Effector CD4-positive, alpha-beta T cell (primary cell): ENCODE measurements at places on chromosomes 1 and 21.

DNA sequence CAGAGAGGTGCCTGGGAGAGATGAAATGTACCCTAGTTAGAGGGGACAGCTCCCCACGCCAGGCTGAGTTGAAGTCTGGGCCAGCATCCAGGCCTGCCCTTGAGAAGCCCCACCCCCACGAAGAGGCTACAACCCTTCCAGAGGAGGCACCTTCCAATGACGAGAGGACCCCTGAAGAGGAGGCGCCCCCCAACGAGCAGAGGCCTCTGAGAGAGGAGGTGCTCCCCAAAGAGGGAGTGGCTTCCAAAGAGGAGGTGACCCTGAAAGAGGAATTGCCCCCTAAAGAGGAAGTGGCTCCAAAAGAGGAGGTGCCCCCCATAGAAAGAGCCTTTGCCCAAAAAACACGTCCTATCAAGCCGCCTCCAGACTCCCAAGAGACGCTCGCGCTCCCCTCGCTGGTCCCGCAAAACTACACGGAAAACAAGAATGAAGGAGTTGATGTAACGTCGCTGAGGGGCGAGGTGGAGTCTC is 3.1 kb downstream of the EVA1B start:
- DNase-seq: no peak

- DNase-seq: no peak
Measured at GRCh38 chr1:9538669-9539164, 548 bp upstream of the SLC25A33 start.

DNA sequence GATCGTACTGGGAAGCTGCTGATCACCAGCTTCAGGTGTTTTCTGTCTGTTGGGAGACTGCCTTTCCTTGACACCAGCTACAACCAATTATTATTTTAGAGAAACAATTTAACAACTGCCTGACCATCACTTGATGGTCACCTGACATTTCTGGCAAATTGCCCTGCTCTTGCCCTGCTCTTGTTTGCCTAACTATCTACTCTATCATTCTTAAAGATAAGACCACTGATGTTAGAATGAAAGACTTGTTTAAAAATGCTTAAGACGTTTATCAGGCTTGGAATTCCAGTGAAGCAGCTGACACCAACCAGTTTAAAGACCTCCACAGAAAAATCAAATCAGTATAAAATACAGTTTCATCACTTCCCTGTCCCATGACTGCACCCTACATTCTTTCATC is 423.3 kb upstream of the CAMK1G start:
- DNase-seq: no peak

DNA sequence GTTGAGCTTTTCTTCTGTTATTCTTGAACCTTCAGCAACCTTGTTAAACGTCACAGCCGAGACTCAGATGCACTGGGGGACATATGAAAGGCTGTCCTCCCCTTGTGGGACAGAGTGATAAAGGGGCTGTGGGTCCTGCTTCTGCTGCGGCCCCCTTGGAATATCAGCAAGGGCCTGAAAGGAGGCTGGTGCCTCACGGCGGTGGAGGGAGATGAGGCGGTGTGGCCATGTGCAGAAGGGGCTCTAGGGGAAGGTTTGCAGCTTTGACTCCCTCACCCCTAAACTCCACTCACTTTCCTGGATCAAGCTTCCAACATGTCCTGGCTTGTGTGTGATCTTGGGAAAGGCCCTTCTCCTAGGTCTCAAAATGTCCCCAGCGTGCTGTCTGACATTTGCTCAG is 270.7 kb upstream of the CSF3R start:
- no peak for DNase-seq

- no peak for DNase-seq
Measured at GRCh38 chr1:222921945-222922344, 107.1 kb downstream of the DISP1 start.

DNA sequence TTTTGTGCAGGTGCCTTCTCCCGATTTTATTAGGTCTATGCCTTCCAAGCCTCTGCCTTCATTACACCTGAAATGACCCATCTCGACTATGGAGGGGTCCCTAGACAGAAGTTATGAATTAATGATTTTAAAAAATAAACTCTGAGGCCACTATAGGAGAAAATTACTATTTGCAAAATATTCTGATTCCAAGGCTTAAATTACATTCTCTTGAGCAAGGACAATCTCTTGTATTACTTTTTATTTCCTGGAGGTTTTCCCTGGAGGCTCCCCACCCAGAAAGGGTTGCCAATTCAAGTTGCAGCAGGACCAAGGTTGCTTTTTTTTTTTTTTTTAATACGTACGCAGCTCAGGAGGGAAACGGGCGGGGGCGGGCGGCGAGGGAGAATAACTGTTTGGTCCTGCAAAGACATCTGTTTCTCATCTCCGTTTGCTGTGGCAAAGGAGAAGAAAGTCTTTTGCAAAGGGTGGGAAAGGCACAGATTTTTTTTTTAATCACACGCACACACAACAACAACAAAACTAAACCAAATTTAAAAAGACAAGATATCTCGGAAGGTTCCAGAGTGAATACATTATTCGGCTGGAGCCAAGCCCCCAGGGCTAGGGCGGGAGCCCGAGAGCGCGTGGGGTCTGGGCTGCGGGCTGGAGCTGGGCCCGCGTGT is 618 bp upstream of the SERTAD4 start:
- DNase-seq: no peak

- no peak for DNase-seq
Measured at GRCh38 chr1:240242601-240243144, 151.0 kb downstream of the FMN2 start.

DNA sequence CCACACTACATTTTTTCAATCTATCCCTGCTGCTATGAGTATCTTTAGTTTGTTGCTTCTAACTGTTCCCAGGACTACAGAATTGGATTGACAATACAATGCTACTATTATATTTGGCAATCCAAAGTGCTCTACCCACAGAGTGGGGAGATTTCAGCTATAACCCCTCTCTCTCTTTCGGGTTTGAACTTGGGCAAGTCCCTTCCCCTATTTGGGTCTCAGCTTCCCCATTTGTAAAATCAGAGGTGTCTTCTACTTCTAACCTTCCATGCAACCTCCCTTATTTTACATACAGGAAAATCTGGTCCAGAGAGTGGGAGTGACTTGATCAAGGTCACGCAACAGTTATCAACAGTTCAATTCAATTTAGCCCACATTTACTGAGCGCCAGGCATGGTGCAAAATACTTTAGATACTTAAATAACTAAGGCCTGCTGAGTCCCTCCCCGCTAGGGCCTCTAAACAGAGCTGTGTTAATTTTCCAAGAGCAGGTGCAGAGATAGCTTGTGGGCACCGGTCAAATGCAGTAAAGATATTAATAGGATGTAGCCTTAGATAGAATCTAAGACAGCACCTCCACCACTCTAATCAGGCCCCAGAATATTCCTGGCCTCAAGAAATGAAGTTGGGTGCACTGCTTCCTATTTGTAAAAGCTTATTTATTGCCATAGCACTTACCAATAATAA is 9.4 kb upstream of the GPX7 start:
- no peak for DNase-seq

DNA sequence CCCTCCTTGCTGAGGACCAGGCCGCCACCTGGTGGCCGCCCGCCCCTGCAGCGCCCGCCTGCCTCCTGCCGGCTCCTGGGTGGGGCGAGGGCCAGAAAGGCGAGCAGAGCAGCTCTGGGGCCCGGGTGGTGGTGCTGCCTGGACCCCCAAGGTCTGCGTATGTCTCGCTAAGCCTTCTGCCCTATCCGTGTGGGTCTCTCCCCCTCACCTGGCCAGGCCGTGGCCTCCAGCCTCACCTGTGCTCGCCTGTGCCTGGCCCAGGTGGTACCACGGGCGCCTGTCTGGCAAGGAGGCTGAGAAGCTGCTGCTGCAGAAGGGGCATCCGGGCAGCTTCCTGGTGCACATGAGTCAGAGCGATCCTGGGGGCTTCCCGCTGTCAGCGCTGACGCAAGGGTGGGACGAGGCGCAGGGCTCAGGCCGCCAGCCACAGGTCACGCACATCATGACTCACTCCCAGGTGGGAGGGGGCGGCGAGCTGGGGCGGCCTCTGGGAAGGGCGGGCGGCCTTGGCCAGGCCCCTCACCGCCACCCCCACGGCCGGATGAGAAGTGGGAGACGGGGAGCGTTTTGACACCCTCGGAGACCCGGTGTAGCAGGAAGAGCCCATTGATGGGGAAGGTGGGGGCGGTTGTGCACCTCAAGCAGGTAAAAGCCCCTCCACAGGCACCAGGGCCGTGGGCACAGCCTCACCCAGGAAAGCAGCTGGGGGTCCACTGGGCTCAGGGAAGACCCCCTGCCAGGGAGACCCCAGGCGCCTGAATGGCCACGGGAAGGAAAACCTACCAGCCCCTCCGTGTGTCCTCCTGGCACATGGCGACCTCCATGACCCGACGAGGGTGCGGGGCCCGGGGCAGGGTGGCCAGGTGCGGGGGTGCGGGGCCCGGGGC is 9.9 kb downstream of the RNF223 start:
- peak; percentile 77 for DNase-seq

- no peak for DNase-seq
Measured at GRCh38 chr1:67213948-67214347, 47.7 kb downstream of the IL23R start.

DNA sequence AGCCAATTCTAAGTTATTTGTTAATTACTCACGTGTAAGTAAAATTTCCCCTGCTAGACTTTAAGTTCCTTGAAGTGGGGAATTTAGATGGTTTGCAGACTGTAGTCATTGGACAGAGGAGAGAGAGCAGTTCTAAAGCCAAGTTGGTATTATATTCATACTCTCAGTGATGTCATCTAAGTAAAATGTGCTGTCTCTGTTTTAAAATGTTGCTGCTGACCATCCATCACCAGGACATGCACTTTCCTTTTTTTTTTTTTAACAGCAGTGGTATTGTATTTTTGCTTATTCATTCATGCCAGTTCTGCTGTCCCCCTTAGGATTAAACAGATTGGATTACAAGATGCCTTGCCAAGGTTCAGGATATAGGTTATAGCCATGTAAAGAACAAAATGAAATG is 2.3 kb downstream of the TTLL7 start:
- no peak for DNase-seq

- DNase-seq: no peak
Measured at GRCh38 chr21:42387164-42387563, 8.7 kb downstream of the TMPRSS3 start.

GRCh38 chr1:66436378-66437135 is 97.4 kb upstream of the SGIP1 start:
- DNase-seq: peak; percentile 7

DNA sequence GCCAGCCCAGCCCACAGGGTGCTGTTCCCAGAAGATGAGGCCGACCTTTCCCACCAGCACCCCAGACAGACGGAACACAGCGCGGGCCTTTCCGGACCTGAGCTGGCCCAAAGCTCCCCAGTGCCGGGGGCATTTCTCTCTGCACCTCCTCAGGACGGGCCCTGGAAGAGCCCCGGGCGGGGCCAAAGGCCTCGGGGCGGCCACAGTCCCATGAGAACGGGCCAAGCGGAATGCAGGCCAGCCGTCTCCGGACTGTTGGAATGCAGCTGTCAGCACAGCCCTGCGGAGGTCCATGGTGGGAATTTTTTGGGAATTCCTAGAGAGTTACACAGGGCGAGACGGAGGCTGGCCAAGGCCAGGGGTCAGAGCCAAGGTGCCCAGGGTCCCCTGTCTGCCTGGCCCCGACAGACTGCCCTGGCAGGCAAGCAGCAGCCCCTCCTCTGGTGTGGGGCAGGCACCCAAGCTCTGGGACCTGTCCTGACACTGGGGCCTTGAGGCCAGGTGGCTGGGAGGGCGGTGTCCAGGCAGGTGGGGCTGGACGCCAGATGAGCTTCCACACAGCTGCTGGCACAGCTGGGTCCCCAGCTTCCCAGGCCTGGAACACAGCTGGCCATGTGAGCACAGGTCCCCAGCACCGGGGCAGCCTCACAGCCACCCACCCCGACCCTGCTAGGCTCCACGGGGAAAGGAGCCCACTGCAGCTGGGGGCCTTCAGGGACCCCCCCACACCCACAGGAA is 63.0 kb downstream of the MEGF6 start:
- no peak for DNase-seq

DNA sequence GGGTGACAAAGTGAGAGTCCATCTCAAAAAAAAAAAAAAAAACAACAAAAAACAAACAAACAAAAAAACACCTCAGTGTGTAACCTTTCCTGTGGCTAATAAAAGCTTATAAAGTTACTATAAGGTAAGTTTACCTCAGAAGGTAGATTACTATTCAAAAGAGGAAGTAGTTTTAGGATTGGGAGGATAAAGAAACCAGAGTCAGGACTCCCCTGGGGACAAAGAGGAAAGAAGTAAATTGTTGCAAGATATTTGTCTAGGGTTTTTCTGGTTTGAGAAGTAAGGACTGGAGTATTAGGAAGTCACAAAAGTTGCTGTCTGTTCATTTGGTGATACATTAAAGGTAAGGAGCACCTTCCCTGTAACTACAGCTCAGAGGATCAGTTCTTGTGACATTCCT is 23.8 kb upstream of the CENPF start:
- DNase-seq: no peak

GRCh38 chr1:183233113-183233512 is 47.0 kb downstream of the LAMC2 start:
- no peak for DNase-seq

DNA sequence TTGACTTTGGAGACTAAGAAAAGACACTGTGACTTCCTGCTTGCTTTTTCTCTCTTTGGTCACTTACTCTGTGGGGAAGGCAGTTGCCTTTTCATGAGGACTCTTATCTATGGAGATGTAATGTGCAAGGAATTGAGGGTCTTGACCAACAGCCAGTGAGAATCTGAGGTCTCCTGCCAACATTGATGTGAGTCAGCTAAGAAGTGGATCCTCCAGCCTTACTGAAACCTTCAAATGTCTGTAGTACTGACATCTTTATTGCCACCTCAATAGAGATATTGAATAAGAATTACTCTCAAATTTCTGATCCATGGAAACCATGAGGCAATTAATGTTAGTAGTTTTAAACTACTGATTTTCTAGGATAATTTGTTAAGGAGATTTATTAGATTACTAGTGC is 598.4 kb downstream of the ADGRL2 start:
- no peak for DNase-seq

- no peak for DNase-seq
Measured at GRCh38 chr1:34398241-34398915, 221.7 kb downstream of the C1orf94 start.

DNA sequence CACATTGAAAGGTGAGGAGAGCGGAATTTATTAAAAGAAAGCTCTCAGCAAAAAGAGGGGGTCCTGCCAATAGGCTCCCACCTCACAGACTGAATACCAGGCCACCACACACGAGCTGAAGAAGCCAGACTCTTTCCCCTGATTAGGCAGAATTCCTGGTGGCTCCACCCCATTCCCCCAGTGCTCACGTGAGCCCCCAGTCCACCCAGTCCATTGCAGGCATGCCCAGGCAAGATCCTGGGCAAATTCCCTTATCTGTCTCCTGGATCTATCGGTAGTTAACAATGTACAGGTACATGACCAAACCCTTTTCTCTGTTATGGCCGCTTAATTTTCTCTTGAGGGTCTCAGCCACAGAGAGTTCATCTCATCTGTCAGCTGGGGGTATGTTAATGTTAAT is 54.6 kb upstream of the BTG3 start:
- no peak for DNase-seq

DNA sequence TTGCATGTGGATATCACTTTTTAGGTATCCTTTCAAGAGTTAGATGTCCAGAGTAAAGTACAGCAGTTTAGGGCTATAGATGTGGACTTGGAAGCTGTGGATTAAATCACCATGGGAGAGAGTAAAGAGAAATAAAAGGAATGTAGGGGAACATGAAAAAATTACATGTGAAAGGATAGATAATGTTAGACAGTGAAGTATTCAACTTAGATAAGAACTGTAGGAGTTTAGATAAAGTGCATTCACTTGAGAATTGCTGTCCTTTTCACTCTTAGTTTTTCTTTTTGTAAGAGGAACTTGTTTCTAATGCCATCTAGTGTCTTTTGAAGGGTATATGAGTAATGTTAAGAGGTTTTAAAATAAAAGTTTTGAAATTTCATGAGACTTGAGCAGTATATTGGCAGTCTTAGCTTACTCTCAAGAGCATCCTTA is 40.1 kb downstream of the MAST2 start:
- DNase-seq: no peak

GRCh38 chr1:228313536-228314277 is 92.9 kb downstream of the TRIM11 start:
- DNase-seq: no peak
